ENCODE measurements at places on chromosomes 16 and 17. TPM values are rescaled to one million over a fixed set of nuclear protein-coding genes. Genes with fewer than 3 reads are reported as not detected.

DNA sequence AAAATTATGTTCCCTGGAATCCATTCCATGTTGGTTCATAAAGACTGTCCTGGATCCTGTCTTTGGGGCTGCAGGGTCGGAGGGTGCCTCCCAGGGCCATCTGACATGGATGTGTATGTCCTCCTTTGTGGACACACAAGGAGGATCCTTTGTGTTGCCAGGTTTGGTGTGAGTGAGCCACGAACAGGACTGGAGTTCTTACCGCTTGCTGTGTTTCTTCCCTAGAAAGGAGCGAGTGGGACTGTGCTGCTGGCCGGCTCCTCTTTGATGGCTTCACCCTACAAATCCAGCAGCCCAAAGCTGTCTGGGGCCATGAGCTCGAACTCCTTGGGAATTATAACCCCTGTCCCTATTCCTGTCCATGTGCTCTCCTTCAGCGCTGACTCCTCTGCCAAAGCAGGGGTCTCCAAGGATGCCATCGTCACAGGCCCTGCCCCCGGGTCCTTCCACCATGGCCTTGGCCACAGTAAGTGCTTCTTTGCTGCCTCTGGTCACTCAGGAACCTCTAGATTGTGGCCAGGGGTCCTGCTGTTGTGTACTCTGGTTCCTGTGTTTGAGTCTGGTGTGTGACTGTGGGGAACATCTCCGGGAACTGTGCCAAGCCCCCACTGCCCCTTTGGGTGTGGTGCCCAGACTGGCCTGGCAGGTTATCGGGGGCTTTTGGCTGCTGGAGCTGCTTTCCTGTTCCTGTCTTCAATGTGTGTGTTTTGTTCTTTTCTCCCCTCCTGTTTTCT is 29.5 kb downstream of the UBN1 start:
- H3K27me3 ChIP-seq = no peaks in the 10 kb centered on the region
- H3K27ac ChIP-seq = no peak overlapping the region
- DNase-seq = no peak
- no peak overlapping the region for H3K4me3 ChIP-seq

DNA sequence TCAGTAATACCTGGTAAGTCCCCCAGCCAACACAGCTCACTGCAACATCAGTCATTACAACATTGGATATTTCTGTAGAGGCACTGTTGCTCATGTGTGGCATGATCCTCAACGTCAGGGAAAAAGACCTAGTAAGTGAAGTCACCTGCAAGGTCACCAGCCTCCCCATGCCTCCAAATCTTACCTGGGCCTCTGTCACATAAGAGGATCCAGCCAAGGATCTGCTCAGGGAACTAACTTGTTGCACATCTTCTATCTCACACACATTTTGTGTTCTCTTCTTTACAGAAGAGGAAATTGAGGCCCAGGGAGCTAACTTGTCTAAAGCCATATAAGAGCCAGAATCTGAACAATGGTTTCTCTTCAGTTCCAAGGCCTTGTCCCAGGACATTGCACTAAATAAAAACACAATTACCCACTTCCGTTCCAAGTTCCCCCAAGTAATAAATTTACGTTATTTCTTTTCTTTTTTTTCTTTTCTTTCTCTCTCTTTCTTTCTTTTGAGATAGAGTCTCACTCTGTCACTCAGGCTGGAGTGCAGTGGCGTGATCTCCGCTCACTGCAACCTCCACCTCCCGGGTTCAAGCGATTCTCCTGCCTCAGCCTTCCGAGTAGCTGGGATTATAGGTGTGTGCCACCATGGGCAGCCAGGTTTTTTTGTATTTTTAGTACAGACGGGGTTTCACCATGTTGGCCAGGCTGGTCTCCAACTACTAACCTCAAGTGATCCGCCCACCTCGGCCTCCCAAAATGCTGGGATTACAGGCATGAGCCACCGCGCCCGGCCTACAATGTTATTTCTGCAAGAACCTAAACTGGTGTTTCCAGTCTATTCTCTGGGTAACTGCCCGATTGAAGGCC is 1.3 kb downstream of the SHMT1 start:
- H3K4me3 ChIP-seq = peak overlapping the region; percentile 82
- no peak overlapping the region for H3K27ac ChIP-seq
- DNase-seq = no peak
- peaks cover 4% of the 10 kb centered on the region for H3K4me1 ChIP-seq
- peaks cover 16% of the 10 kb centered on the region for H3K36me3 ChIP-seq
- H3K27me3 ChIP-seq = no peaks in the 10 kb centered on the region

Gene MILR1
- total RNA-seq = 2.1 TPM

- H3K36me3 ChIP-seq = no peaks in the 10 kb centered on the region
- no peak for DNase-seq
- no peak overlapping the region for H3K27ac ChIP-seq
- no peaks in the 10 kb centered on the region for H3K4me1 ChIP-seq
- H3K4me3 ChIP-seq = no peak overlapping the region
- no peaks in the 10 kb centered on the region for H3K27me3 ChIP-seq
Observed at GRCh38 chr16:80989801-80990200, 16.9 kb downstream of the CMC2 start.

- H3K36me3 ChIP-seq = no peaks in the 10 kb centered on the region
- no peak for DNase-seq
- no peak overlapping the region for H3K27ac ChIP-seq
- H3K4me1 ChIP-seq = no peaks in the 10 kb centered on the region
- peaks cover 3% of the 10 kb centered on the region for H3K27me3 ChIP-seq
Observed at GRCh38 chr16:51237207-51237606, 86.1 kb upstream of the SALL1 start.

DNA sequence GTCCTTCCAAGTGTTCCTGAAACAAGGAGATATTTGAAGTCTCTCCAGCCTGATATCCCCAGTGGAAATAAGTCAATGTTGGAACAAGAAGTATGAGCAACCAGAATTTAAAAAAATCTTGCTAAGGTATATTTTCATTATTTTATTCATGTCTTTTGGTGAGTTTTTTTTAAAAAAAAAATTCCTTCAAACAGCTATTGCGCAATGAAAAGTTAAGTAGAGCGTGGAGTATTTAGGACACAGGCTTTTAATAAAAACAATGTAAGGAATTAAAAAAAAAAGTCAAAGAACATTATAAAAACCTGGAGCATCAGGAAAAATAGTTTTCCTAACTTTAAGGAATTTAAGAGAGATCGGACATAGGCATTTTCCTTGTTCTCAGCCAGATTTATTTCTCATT is 940.4 kb downstream of the KCNJ2 start:
- no peak overlapping the region for H3K27ac ChIP-seq
- peaks cover 12% of the 10 kb centered on the region for H3K27me3 ChIP-seq

DNA sequence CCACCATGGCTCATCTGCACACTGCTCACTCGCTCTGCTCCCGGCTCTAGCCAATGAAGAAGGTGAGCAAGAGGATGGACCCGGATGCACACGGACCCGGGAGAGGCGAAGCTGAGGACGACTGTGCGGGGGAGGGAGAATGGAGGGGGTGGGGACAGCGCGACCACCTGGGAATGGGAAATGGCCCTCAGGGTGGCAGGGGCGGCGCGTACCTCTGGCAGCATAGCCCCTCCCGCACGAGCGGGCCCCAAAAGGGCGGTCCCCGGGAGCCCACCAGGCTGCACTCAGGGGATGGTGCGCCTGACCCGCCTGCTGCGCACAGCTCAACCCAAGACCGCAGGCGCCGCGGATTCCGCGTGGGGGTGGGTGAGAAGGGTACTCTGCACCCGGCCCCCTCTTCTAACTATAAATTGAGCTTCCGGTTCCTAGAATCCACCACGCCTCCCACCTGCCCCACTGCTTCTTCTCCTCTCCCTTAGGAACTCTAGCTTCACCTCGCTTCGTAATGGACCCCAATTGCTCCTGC is 6.1 kb downstream of the MT1H start:
- no peak for DNase-seq
- no peak overlapping the region for H3K4me3 ChIP-seq
- no peaks in the 10 kb centered on the region for H3K4me1 ChIP-seq
- no peaks in the 10 kb centered on the region for H3K36me3 ChIP-seq
- H3K27ac ChIP-seq = no peak overlapping the region

- H3K36me3 ChIP-seq = no peaks in the 10 kb centered on the region
- H3K27me3 ChIP-seq = peaks cover 18% of the 10 kb centered on the region
- peak; percentile 83 for DNase-seq
- H3K4me3 ChIP-seq = peak overlapping the region; percentile 34
- H3K4me1 ChIP-seq = peaks cover 20% of the 10 kb centered on the region
Observed at GRCh38 chr17:81020767-81021497, 14.0 kb upstream of the BAIAP2 start.

DNA sequence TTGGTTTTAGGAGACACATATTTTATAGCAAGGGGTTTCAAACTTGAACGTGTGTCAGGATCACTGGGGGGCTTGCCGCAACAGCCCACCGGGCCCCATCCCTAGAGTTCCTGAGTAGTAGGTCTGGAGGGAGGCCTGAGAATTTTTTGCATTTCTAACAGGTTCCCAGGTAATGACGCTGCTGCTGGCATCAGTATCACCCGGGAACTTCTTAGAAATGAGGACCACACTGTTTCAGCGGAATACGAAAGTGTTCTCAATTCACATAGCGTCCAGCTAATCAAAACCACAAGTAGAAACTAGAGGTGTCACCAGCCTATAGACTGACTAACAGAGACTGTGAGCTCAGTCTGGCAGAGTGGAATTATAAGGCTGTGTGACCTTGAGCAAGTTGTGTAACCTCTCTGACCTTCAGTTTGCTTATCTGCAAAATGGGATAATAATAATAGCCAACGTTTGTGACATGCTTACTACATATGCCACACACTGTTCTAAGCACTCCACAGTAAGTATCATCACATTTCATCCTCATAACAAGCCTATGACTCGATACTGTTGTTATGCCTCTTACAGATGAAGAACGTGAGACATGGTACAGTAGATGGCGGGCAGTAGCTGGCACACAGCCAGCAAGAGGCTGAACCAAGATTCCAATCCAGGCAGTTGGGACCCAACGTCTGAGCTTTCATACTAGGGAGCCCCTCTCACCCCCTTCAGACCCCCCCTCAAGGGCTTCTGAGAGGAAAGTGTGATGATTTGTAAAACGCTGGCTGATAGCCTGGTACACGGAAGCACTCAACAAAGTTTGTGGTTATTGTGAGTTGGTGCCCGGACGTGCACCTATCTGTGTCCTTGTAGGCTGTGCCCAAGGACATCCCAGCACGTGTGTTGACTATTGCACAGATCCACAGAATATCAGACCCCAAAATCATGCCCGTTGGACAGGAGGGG is 4.6 kb upstream of the ICAM2 start:
- no peaks in the 10 kb centered on the region for H3K27me3 ChIP-seq
- peaks cover 2% of the 10 kb centered on the region for H3K4me1 ChIP-seq
- no peak overlapping the region for H3K27ac ChIP-seq
- no peak overlapping the region for H3K4me3 ChIP-seq
- no peaks in the 10 kb centered on the region for H3K36me3 ChIP-seq

Gene EEF2KMT
- total RNA-seq = 14.2 TPM

DNA sequence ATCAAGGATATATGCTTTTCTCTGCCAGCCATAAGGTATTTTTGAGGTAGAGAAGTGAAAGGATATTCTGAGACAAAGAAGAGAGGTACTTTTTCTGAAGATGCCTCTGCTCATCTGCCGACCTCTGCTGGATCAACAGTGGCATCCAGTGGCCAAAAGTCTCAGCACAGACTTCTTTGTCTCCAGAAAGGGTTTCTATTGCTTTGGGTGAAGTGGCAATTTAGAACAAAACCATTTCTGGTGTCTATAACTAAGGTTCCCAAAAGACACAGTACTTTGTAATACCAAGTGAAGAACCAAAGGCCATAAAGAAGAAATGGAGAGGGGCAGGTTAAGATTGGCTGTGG is 155.2 kb upstream of the C17orf78 start:
- no peaks in the 10 kb centered on the region for H3K27me3 ChIP-seq
- no peaks in the 10 kb centered on the region for H3K4me1 ChIP-seq
- H3K4me3 ChIP-seq = no peak overlapping the region

Gene NHERF2
- 6.4 TPM for total RNA-seq

Gene KRTAP9-7
- not detected for total RNA-seq

Gene TEKT5
- not detected for total RNA-seq

- H3K27me3 ChIP-seq = no peaks in the 10 kb centered on the region
- DNase-seq = no peak
- H3K27ac ChIP-seq = no peak overlapping the region
- no peak overlapping the region for H3K4me3 ChIP-seq
Observed at GRCh38 chr16:62280506-62280905, 244.3 kb upstream of the CDH8 start.

Gene ZSCAN32
- 15.6 TPM for total RNA-seq

DNA sequence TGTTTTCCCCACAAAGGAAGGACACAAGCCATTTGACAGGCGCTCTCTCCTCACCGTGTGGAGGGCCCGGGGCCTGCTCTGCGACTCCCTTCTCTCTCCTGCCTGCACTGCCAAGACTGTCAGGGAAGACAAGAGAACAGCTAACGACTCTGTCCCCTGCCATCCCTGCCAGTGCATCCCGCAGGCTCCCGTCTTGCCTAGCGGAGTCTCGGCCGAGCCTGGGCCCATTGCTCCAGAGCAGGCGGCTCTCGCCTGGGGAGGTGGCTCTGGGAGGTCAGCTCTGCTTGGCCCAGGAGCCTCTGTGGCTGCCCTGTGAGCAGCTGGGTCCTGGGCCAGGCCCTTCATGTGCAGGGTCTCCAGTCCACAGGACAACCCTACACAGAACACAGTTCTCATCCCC is 53.0 kb downstream of the WNT3 start:
- H3K4me3 ChIP-seq = no peak overlapping the region
- H3K36me3 ChIP-seq = no peaks in the 10 kb centered on the region
- no peaks in the 10 kb centered on the region for H3K27me3 ChIP-seq
- peaks cover 7% of the 10 kb centered on the region for H3K4me1 ChIP-seq
- no peak for DNase-seq
